ENCODE measurements at places on chromosomes 12 and 14. TPM values are rescaled to one million over a fixed set of nuclear protein-coding genes. Genes with fewer than 3 reads are reported as not detected.
A peak's percentile ranks its signal among the peaks of the same experiment; 100 is the strongest.

IL26 gene
- total RNA-seq: not detected

DNA sequence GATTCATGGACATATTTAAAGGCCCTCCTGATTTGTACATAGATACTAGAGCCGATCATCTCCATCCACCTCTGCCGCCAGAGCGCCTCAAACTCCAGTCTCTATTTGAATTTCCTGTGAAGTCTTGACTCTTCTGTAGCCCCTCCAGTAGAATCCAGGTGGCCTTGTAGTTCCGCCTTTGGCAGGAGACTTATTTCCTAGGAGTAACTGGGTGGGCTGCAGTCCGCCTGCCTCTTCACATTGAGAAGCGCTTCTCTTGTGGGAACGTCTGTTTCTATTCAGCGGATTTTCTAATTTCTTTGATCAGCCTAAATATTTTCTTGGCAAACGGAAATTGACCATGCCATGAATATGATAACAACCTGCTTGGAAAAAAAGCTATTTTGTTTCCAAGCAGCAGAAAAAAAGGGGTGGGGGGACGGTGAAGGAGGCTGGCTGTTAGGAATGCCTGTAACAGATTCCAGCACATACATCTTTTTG, 9.0 kb upstream of the SIX1 start:
- H3K4me3 ChIP-seq: peak overlapping the region; percentile 83
- H3K4me1 ChIP-seq: peaks cover 30% of the 10 kb centered on the region
- peaks cover 83% of the 10 kb centered on the region for H3K27me3 ChIP-seq
- H3K27ac ChIP-seq: no peak overlapping the region
- no peak for DNase-seq

CLEC6A gene
- not detected for total RNA-seq

DNA sequence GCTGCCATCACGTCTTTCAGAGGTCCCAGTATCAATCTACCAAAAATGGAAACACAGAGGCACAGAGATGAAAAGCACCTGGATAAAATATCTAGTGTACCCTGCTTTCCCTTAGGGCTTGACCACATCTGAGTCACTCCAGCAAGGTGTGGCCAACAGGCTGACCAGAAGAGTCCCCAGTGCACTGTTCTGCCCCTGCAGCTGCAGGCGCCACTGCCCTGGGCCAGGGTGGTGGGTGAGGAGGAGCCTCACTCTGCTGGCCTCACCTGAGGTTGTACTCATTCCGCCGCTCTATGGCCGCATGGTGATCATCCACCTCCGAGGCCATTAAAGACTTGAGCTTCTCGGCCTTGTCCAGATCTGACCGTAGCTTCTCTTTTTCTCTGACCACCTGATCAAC, 60.4 kb downstream of the NIN start:
- no peaks in the 10 kb centered on the region for H3K27me3 ChIP-seq
- peaks cover 17% of the 10 kb centered on the region for H3K36me3 ChIP-seq
- H3K27ac ChIP-seq: no peak overlapping the region
- H3K4me1 ChIP-seq: peaks cover 7% of the 10 kb centered on the region
- DNase-seq: no peak

DNA sequence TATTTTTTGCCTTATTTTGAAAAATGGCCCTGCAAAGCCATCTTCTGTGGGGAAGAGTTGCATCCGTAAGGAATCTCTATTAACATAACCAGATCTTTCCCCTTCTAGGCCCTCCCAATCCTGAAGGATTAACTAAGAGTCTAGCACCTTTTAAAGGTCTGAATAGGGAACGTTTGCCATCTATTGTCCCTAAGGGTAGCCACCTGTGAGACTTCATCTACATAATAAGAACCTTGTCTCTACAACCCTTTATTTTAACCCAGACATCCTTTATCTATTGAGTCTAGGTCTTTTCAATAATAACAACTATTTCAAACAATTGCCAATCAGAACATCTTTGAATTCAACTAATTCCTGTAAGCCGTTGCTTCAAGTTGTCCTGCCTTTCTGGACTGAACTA, 4.4 kb downstream of the EDDM3B start:
- H3K4me3 ChIP-seq: no peak overlapping the region
- no peak overlapping the region for H3K27ac ChIP-seq
- peaks cover 49% of the 10 kb centered on the region for H3K27me3 ChIP-seq
- no peak for DNase-seq

DACT1 gene
- total RNA-seq: 0.91 TPM

C1S gene
- total RNA-seq: 3.0 TPM

Measured in T-helper 17 cell (primary cell).